Large intestine (tissue), 12 donors: ENCODE measurements at places on chromosomes 4 and X. TPM values are rescaled to one million over a fixed set of nuclear protein-coding genes. Genes with fewer than 3 reads are reported as not detected.

Gene SHROOM3
- 27.8 TPM for polyA plus RNA-seq

DNA sequence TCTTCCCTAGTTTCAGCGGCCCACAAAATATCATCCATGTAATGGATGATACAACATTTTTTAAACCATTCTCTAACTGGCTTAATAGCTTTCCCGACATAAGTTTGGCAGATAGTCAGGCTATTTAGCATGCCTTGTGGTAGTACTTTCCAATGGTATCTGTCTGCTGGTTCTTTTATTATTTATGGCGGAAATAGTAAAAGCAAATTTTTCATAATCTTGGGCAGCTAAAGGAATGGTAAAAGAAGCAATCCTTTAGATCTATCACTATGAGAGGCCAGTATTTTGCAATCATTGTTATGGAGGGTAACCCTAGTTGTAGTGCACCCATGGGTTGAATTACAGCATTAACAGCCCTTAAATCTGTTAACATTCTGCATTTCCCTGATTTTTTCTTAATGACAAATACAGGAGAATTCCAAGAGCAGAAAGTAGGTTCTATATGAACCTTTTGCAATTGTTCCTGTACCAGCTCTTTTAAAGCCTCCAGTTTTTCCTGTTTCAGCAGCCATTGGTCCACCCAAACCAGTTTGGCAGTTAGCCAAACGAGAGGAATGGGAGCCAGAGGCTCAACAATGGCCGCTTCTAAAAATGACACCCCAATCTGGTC is 14.3 kb upstream of the HSD17B11 start:
- no peaks in the 10 kb centered on the region for H3K36me3 ChIP-seq
- no peaks in the 10 kb centered on the region for H3K27me3 ChIP-seq
- no peak overlapping the region for H3K4me3 ChIP-seq
- DNase-seq = no peak
- H3K4me1 ChIP-seq = peaks cover 30% of the 10 kb centered on the region

GRCh38 chr4:38663801-38664705 is at the start of gene KLF3:
Gene KLF3 (plus strand): TSS chr4:38664199. CDS start chr4:38680626, 16,427 bp downstream.
- H3K4me3 ChIP-seq = peak within 1 kb of the TSS; percentile 92
- H3K27ac ChIP-seq = peak within 1 kb of the TSS; percentile 99
- no peaks in the 10 kb centered on the region for H3K27me3 ChIP-seq
- no peaks in the 10 kb centered on the region for H3K36me3 ChIP-seq

DNA sequence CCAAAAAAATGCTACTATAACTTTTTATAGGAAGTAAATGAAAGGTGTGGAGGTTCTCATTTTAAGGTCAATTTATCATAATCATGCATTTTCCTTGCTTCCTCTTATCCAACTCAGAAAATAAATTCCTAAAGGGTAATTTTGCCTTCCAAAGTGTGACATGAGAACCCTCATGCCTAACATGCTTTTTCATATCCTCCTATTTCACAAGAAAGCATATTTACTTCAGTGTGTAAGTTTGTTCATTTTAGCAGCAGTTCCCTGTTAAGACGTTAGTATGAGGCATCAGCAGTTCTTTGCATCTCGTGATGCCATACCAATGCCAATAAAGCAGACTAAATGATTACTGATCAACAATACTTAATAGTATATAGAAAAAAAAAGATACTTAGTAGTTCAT is 18.4 kb downstream of the WDFY3 start:
- H3K4me3 ChIP-seq = no peak overlapping the region
- no peak overlapping the region for H3K27ac ChIP-seq
- H3K27me3 ChIP-seq = no peaks in the 10 kb centered on the region
- no peak for DNase-seq

GRCh38 chr4:3168029-3168428 is 80.9 kb upstream of the MSANTD1 start:
- peaks cover 26% of the 10 kb centered on the region for H3K36me3 ChIP-seq
- no peak for DNase-seq
- H3K27me3 ChIP-seq = no peaks in the 10 kb centered on the region

DNA sequence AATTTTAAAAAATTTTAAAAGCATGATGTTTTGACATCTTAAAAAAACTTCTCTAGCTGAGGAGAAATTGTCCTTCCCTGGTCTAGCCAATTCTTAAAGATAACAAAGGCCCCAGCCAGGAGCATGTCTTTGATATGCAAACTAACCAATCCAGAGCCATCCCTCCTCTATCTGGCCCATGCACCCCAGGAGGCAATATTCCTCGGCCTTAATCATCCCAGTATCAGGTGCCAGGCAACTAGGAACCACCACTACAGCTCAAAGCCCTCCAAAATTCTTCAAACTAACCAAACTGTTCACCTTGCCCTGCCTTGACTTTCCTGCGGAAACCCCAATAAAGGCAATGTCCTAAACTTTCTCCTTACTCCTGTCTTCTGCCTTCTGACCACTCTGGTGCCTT is 97.8 kb upstream of the USP9X start:
- no peak overlapping the region for H3K4me3 ChIP-seq
- H3K27me3 ChIP-seq = no peaks in the 10 kb centered on the region
- no peaks in the 10 kb centered on the region for H3K36me3 ChIP-seq
- DNase-seq = no peak
- H3K4me1 ChIP-seq = peaks cover 4% of the 10 kb centered on the region
- H3K27ac ChIP-seq = no peak overlapping the region

DNA sequence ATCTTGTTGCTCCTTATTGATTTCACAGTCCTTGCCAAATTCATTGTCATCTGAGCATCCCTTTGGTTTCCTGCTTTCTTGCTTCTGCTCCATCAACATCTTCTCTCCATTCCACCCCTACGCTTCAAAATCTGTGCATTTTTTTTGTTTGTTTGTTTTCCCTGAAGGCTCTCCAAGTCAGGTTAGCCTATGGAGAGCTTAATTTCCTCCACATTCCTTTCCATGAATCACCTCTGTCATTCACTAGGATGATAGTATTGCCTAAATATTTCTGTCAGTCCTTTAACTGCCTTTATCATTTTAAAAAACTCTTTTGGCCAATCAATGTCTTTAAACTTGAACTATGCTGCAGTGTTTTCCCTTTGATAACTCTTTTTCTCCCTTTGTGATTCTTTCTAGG is 67.7 kb downstream of the PPARGC1A start:
- H3K36me3 ChIP-seq = no peaks in the 10 kb centered on the region
- DNase-seq = no peak
- H3K27ac ChIP-seq = no peak overlapping the region
- no peak overlapping the region for H3K4me3 ChIP-seq
- H3K4me1 ChIP-seq = no peaks in the 10 kb centered on the region

- peaks cover 12% of the 10 kb centered on the region for H3K4me1 ChIP-seq
- H3K27ac ChIP-seq = no peak overlapping the region
- H3K36me3 ChIP-seq = no peaks in the 10 kb centered on the region
- no peak overlapping the region for H3K4me3 ChIP-seq
- no peak for DNase-seq
These were observed 4.3 kb upstream of the DDX60L start for GRCh38 chr4:168484626-168485025.
